ENCODE measurements at places on chromosomes 4 and X.
A peak's percentile ranks its signal among the peaks of the same experiment; 100 is the strongest.

- DNase-seq = no peak
Measured at GRCh38 chrX:131216828-131217227, 72.3 kb downstream of the IGSF1 start.

DNA sequence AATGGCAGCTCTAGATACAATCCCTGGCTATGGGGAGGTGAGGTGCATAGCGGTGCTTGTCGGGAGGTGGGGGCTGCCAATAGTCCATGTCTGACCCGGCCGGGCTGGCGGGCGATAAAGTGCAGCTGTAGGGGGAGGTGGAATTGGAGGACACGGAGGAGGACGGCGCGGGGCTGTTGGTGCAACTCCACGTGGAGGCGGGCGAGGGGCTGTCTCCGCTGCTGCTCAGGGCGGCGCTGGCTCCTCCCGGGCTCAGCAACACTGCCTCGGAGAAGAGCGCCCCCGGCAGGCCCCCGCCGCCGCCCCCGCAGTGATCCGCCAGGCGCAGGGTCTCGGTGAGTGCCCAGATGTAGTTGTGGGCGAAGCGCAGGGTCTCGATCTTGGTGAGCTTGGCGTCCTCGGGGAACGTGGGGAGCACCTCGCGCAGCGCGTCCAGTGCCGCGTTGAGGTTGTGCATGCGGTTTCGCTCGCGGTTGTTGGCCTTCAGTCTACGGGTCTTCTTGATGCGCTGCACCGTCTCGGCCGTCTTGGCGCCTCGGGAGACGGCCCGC lies 1.3 kb downstream of the NEUROG2 start:
- DNase-seq = peak; percentile 61

DNA sequence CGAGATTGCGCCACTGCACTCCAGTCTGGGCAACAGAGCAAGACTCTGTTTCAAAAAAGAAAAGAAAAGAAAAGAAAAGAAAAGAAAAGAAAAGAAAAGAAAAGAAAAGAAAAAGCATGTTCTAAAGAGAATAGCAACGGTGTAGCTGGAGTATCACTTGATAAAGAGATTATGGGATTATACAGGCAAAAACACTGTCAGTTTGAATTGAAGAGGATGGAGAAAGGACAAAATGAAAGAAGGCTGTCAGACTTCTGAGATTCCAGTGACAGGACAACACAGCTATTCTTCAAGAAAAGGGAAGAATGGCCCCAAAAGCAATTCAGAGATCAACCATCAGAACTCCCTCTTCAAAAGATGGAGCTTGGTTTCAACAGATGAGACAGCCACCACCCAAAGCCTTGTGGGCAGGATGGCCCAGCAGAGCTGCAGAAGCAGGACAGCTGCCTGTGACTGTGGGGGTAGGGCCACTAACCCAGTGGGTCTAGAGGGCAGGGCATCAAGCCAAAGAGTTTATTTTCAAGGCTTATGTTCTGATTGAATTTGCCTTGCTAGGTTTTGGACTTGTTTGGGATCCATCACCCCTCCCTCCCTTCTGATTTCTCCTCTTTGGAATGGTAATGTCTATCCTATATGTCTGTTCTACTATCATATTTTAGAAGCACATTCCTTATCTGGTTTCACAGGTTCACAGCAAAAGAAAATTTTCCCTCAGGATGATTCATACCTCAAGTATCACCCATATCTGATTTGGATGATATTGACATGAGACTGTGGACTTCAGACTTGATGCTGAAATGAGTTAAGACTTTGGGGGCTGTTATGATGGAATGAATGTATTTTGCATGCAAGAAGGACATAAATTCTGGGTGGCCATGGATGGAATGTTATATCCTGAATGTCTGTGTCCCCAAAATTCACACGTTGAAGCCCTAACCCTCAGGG lies 17.5 kb downstream of the RFC1 start:
- no peak for DNase-seq

GRCh38 chr4:184896868-184897715 lies 71.3 kb upstream of the ACSL1 start:
- DNase-seq = no peak

- no peak for DNase-seq
Measured at GRCh38 chrX:23937100-23937499, 29.3 kb downstream of the CXorf58 start.

GRCh38 chrX:107712231-107713202 lies 63.1 kb downstream of the TSC22D3 start:
- no peak for DNase-seq

GRCh38 chrX:72100824-72101351 lies 30.8 kb downstream of the RTL5 start:
- DNase-seq = no peak

GRCh38 chrX:63932006-63932405 lies 147.0 kb upstream of the ARHGEF9 start:
- DNase-seq = no peak

GRCh38 chr4:26272654-26273615 lies 47.9 kb upstream of the RBPJ start:
- no peak for DNase-seq

DNA sequence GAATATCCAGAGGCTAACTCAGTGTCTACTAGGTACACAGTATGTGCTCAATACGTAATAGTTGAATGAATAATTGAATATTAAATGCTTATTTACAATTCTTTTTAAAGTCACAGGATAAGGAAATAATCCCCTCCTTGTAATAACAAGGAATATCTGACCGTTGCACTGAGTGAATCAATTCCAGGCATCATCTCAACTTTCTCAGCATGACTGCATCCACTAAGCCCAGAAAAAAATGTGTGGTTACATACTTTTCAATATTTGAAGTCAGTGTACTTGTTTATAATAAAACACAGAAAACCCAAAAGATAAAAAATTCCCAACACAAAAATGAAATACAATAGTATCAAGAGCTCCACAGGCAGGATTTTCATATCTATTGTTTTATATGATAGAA lies 105.4 kb downstream of the TMEM144 start:
- no peak for DNase-seq

Measured in NCI-H1092 treated with DMSO at 0.1 percent for 48 hours (cell line).